Mesothelial cell of epicardium (in vitro differentiated cells): ENCODE measurements at places on chromosomes 7 and 10.

DNA sequence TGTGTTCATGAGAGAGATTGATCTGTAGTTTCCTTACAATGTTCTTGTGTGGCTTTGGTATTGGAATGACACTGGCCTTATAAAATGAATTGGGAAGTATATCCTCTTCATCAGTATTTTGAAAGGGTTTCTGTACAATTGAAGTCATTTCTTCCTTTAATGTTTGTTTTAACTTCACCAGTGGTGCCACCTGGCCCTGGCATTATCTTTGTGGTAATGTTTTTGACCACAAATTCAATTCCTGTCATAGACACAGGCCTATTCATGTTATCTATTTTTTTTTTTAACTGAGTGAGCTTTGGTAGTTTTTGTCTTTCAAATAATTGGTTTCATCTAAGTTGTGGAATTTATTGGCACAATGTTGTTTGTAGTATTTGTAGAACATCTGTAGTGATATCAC is 127.7 kb downstream of the CDK14 start:
- no peak for DNase-seq

GRCh38 chr10:19974138-19974537 is 157.9 kb downstream of the PLXDC2 start:
- DNase-seq: no peak

DNA sequence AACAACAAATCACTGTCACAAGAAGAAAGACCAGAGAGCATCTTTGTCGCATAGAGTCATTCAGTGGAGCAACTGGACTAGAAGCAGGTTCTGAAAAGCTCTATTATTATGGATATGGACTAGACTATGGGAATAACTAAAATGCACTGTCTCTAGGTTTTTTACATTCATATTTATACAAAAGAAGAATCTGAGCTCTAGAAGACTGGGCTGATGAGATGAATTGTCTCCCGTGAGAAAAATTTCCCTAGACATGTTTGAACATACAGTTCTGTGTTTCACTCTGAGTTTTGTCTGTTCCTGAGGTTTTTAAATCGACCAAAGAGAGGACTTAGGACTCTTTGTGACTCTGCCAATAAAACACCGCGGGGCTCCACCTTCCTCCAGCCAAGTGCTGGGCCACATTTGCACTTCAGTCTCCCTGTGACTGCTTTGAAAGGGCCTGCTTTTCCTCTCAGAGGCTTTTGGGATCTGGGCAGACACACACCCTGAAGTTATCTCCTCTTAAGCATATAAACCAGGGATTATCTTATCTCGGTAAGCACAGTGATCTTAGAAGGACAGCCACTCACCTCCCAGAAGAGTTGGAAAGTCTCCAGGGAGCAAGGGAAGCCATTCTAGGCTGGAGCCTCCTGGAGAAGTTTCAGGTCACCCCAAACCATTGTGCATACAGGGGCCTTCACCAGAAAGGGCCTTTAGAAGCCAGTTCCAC is 101.0 kb upstream of the JCAD start:
- DNase-seq: no peak

- no peak for DNase-seq
Measured at GRCh38 chr7:140348161-140348849, 50.0 kb downstream of the SLC37A3 start.

GRCh38 chr7:113367041-113367586 is 248.8 kb upstream of the SMIM30 start:
- no peak for DNase-seq
